ENCODE measurements at places on chromosomes 7 and 10.

- no peak for DNase-seq
Observed at GRCh38 chr10:131818510-131819234, 82.1 kb upstream of the PPP2R2D start.

DNA sequence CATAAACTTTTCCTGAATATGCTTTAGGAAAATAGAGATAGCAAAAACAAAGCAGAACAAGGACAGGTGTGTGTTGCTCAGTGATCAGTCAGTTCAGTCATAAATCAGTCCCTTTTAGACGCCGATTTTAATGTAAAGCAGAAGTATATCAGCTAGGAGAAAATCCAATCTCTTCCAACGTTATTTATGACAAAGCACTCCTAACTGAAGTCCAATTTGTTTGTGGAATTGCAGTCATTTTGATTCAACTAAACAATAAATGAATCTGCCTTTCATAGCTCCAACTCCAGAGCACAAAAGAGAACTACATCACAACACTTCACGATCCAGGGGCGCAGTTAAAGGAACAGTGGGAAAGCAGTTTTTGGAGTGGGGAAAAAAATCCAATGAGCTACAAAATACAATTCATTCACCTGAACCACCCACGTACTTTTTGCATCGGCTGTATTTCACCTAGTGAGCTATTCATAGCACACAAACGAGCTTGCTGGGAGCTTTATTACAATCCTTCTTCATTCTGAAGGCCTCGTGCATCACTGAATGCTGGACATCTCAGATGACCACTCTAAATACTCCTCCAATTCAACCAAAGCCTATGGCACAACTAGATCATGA is 151.3 kb downstream of the LRRN3 start:
- DNase-seq: no peak

DNA sequence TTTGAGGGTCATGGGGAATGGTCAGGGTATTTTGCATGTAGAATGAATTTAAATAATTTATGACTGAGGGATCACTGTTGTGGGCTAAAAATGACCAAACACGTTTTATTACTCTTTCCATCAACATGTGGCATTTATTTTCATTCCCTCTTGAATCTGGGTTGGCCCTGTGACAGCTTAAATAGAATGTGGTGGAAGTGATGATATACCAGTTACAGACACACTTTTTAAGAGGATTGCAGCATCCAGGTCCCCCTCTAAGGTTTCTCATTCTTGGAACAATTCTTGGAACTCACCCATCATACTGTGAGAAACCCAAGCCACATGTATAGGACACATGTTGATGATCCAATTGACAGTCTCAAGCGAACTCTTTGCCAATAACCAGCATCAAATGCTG is 272.4 kb downstream of the ETV1 start:
- no peak for DNase-seq

DNA sequence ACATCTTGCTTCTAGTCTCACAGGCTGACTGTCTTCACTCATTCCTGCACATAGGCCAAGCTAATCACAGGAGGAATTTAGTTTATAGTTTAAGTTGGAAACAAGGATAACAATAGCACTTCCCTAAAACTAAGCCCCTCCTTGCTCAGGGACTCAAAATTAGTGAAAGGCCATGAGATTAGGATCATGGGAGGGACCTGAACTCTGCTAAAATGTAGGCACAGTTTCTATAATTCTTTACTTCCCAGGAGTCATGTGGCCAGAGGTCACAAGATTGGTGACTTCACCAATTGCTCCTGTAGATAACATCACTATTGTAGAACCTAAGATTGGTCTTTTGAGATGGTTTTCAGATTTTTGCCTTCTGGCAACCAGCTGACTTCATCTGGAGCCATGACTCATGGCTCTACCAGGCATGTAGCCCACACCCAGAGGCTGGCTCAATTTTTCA is 14.8 kb upstream of the UPP1 start:
- DNase-seq: no peak

DNA sequence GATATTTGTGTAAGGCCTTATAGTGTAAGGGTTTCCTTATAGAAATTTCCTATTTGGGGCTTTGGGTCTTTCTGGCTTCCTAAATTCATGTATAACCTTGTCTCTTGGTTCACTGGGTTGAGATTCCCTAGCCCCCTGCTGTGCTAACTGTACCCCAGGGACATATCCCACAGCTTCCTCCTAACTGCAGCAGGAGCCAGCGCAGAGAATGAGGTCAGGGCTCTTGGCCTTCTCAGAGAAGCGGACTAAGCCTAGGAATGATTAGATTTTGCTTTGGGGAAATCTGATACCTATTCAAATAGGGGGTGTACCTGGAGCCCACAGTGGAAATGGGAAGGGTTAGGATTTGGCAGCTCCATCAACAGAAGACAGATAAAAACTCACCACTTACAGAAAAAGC is 138.1 kb upstream of the EFCAB10 start:
- DNase-seq: no peak

DNA sequence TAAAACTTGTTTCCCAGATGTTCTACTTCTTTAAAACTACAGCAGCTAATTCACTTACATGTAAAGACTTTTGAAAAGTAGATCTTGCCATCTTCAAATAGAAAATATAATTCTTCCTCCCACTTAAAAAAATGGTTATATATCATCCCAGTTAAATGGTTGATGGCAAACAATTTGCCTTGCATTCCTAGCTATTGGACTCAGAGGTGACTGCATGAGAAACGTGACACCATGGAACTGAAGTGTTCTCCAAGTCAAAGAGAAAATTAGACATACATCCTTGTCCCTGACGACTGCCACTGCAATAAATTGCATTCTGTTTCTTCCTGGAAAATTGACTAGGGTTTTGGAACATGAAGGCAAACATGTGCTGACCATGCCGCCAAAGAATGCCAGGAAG is 95.0 kb upstream of the POM121L12 start:
- no peak for DNase-seq

GRCh38 chr10:3228629-3228945 is 56.0 kb upstream of the PITRM1 start:
- DNase-seq: no peak

- DNase-seq: no peak
Observed at GRCh38 chr7:88437132-88437531, 130.4 kb upstream of the STEAP4 start.

DNA sequence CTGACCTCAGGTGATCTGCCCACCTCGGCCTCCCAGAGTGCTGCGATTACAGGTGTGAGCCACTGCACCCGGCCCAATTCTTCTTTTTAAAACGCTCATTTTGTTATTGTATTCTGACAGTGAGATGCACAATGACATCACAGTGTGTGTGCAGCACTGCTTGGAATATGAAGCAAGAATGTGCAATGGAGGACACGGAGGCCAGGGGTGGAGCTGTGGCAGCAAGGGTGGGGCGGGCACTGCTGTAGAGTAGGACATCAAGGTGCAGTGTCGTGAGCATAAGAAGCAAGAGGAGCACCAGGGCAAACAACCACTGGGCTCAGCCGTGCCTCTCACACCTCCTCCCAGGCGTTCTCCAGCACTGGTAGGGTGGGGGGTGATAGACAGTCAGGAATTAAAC is 26.8 kb upstream of the GRID1 start:
- DNase-seq: no peak

DNA sequence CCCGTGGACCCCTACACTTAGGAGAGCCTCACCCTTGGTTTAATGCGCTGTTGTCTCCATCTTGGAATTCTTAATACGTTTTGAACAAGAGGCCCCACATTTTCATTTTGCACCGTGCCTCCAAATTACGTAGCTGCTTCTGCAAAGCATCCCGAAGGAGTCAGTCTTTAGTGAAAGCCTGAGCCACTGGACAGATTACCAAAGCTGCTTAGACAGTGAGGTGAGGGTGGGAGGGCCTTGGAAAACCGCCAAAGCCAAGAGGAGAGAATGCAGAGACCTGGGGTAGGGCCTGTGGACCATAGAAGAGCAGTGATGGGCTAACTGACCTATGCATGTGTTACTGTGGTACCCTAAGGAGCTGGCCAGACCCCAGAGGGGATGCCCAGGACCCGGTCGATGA is 4.2 kb upstream of the TCAF1 start:
- DNase-seq: no peak

- no peak for DNase-seq
Observed at GRCh38 chr10:95998255-95998784, 45.1 kb upstream of the CCNJ start.

DNA sequence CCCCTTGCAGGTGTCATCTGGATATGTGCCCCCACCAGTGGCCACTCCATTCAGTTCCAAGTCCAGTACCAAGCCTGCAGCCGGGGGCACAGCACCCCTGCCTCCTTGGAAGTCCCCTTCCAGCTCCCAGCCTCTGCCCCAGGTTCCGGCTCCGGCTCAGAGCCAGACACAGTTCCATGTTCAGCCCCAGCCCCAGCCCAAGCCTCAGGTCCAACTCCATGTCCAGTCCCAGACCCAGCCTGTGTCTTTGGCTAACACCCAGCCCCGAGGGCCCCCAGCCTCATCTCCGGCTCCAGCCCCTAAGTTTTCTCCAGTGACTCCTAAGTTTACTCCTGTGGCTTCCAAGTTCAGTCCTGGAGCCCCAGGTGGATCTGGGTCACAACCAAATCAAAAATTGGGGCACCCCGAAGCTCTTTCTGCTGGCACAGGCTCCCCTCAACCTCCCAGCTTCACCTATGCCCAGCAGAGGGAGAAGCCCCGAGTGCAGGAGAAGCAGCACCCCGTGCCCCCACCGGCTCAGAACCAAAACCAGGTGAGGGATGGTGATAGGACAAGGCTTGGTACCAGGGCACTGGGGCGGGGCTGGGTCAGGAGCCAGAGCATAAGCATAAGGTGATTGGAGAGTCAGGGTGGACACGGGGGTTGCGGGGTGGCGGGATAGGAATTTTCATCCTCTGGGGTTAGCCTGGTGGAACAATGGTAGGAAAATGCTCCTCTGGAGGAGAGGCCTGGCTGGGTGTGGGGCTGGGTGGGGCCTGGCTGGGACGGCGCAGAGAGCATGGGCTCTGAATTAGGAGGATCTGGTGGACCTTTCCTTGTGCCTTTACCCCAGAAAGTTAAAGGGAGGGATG is 1.9 kb downstream of the ZYX start:
- DNase-seq: no peak

- no peak for DNase-seq
Observed at GRCh38 chr10:129778571-129778970, 185.5 kb downstream of the EBF3 start.

DNA sequence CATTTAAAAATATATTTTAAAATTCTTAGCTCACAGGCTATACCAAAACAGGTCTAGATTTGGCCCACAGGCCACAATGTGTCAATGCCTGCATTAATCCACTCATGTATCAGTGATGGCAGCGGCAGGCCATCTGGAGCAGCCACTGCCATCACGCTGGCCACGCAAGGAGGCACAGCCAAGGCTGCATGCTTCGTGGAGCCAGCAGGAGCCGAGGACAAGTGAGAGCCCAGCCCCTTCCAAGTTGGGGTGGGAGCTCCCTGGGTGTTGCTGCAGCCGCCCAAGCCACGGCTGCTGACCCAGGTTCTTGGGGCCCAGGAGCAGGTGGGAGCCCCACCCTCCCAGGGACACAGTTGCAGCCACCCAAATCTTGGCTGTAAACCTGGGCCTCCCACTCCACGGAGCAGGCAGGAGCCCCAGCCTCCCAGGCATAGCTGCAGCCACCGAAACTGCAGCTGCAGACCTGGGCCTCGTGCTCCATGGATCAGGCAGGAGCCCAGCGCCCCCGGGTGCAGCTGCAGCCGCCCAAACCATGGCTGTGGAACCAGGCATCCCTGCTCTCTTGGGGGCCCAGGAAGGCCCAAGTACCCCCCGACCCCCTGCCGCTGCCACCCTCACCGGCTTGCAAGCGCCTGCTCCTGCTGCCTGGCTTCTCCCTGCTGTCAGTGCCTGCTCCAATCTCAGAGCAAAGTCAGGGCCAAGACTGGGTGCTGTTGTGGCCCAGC is 87.3 kb upstream of the CACUL1 start:
- DNase-seq: no peak

GRCh38 chr10:86288695-86289576 is 77.7 kb downstream of the GRID1 start:
- DNase-seq: no peak

DNA sequence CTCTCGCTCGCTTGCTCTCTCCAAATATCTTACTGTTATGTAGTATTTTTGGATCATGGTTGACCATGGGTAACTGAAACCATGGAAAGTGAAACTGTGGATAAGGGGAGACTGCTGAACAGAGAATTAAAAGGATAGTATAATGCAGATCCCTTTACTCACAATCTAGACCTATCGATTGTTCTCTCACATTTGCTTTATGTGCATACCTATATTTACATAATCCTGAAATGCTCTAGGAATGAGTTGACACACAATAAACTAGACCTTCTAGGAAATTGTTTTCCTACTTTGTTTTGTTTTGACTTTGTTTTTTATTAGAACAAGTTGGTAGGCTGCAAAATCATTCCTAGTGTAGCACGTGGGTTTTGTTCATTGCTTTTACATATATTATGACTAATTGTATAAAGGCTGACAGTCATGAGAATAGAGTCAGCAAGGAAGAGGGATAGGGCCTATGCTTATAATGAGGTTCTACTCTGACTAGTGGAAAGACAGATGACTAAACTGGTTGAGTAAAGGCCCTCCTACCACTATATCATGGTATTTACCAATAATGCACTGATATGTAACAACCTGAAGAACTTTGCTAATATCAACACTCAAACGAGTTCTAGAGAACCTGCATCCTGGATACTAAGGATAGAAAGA is 175.3 kb upstream of the TARP start:
- no peak for DNase-seq

- DNase-seq: no peak
Observed at GRCh38 chr7:111010798-111011197, 80.1 kb upstream of the LRRN3 start.

DNA sequence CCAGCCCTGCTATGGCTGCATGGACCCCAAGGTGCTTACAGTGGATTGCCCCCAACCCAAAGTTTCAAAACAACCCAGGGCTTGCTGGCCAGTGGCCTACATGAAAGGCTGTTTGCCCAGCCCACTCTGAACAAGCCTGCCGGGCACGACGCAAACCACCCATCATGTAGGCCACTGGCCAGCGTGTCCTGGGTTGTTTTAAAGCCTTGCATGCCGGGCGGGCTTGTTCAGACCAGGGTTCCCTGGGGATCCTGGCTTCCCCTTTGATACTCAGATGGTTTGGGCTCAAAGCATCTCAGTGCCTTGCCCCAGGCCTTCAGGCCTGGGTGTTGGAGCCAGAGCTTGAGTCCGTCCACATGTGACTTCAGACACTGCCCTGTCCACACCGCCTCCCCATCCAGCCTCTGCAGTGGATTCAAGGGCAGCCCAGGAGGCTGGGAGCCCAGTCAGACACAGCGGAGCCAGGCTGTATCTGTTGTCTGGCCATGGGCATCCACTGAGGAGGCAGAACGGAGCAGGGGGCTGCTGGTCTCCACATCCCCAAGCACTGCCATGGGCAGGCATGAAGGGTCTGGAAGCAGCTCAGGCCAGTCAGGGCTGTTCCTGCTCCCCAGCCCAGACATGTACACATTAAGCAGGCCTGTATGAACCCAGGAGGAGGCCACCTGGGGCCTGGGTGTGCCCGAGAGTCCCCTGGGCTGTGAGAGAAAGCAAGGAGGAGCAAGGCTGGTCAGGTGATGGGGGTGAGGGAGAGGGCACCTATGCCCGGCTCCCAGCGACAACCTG is 4.0 kb upstream of the ADIRF start:
- DNase-seq: no peak
